ENCODE measurements at places on chromosomes 1 and 21.

DNA sequence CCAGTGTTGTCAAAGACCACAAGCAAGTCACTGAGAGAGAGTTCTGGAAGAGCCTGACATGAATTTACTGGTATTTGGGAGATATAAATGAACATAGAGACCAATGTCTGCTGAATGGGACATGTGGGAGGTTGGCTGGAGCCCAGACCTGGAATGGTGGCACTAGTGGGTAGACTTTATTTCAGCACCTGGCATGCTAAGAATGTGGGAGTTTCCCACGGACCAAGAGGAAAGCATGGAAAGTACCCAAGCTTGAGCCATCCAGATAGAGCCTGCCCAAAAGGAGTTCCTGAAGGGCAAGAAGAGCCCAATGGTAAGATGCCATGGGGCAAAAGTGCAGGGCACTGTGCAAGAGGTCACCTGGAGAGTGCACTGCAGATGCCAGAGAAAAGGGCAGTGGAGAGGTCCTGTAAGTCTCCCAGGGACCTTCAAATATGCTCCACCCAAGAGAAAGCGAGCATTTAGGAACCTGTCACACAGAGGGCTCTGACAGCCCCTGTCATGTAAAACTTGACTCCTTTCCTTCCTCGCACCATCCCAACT, 8.1 kb upstream of the ZNF687 start:
- DNase-seq = no peak

- DNase-seq = no peak
Measured at GRCh38 chr1:29801561-29801973, 565.2 kb downstream of the PTPRU start.

- no peak for DNase-seq
Measured at GRCh38 chr1:6489383-6489765, 2.1 kb downstream of the PLEKHG5 start.

GRCh38 chr1:108695535-108695934, 3.4 kb downstream of the PRPF38B start:
- DNase-seq = no peak

DNA sequence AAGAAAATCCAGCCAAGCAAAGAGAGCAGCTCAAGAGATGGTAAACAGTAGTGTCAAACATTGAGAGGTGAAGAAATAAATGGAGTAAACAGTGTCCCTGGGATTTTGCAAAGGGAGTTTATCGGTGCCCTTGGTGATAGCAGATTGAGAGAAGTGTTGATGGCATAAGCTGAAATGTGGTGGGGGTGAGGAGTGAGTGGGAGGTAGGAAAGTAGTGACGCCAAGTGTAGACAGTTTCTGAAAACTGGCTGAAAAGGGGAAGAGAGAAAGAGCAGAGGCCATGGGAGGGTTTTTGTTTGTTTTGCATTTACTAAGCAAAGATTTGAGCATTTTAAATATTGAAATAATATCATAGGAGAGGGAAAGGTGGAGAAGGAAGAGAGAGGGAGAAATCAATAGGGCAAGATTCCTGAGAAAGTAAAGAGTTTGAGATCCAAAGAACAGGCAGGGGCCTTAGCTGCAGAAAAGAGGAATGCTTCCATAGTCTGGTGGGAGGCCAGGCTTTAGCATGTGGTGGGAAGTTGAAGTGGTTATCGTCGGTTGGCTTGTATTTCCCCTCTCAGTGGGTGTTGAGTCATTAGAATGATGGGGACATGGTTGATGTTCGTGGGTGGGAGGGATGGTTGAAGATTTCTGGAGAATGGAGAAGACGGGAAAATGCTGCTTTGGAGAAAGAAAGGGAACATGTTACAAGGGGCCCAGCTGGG, 26.8 kb upstream of the RASAL2 start:
- no peak for DNase-seq

DNA sequence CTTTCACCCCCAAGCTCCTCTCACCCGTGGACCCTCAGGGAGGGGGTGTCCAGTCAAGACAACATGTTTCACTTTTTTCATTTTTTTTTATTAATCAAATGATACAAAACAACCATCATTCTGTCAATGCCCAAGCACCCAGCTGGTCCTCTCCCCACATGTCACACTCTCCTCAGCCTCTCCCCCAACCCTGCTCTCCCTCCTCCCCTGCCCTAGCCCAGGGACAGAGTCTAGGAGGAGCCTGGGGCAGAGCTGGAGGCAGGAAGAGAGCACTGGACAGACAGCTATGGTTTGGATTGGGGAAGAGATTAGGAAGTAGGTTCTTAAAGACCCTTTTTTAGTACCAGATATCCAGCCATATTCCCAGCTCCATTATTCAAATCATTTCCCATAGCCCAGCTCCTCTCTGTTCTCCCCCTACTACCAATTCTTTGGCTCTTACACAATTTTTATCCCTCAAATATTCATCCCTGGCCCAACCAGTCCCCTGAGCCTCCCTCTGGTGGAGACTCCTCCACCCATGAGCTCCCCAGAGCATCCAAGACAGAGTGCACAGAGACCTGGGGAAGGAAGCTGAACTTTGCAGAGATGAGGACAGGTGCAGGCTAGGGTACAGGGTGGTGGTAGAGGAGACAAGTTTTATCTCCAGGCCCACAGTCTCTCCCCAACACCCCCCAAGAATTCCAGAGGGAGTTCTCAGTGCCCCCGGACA, 1.4 kb upstream of the S100A16 start:
- DNase-seq = no peak

DNA sequence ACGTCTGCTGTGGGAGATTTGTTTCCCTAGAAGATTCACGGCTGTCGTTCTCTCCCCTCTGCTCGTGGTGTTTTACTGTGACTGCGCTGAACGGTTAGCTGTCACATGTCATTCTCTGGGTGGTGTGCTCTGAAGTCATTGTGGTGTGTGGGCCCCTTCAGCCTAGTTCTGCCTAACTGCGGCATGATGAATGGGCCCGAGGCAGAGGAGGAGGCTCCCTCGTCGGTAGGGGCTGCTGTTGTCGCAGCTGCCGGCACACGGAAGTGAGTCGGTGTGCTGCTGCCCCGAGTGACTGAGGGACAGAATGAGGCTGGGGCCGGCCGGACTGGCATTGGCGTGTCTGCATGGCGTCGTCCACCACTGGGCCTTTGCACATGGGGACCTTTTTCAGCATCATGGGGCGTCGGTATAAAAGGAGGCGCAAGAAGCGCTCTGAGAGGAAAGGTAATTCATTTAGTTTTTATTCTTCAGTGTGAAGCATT, 77.9 kb downstream of the ADARB1 start:
- no peak for DNase-seq

DNA sequence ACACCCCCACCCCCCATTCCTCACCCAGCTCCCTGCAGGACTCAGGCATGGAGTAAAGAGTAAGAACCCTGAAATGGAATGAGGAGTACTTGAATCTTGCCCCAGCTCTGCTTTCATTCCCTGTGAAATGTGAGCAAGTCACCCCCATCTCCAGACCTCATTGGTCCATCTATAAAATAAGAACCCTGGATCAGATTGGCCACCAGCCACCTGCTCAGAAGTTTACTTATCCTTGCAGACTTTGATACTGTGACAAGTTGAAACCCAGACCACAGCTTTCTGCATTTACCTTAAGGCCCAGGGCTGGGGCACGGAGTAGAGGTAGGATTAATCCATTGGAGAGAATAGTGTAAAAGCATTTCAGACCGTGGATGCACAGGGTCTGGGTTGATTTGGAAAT, 2.2 kb downstream of the KISS1 start:
- DNase-seq = no peak

All from NK-92 treated with Interleukin-12 subunit alpha and Interleukin-12 subunit beta, amount 100 ng/mL, for 24 hours (cell line).